Testis (tissue), 5 donors: ENCODE measurements at places on chromosomes 1 and 21.
A peak's percentile ranks its signal among the peaks of the same experiment; 100 is the strongest.

DNA sequence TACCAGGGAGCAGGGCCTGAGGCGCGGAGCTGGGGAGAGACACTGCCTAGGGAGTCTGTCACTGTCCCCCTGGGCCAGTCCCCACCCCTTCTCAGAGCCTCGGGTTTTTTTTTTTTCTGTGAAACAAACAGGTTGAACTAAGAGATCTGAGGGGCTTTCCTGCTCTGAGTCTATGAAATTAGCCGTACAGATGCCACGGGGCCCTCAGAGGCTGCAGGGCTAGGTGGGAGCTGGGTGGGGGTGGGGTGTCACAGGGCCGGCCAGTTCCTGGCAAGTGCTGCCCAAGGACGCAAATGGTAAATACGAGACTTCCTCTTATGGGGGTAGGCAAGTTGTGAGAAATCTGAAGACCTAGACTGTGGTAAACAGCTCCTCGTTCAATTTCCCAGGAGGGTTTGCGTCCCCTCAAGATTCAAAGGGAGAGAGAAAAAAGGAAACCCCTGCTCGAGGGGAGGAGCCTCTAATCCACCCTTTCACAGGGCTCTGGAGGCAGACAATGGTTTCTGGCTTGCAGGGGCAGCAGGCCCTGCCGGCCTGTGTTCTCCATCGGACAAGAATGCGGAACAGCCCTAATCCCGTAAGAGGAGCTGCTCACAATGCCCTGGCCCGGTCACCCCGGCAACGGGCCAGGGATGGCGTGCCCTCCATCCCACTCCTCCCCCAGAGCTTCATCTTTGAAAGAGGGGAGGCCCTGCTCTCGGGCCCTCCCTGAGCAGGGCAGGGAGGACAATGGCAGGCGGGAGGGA, 7.8 kb downstream of the NUAK2 start:
- DNase-seq: peak; percentile 60
- H3K4me1 ChIP-seq: peaks cover 34% of the 10 kb centered on the region

DNA sequence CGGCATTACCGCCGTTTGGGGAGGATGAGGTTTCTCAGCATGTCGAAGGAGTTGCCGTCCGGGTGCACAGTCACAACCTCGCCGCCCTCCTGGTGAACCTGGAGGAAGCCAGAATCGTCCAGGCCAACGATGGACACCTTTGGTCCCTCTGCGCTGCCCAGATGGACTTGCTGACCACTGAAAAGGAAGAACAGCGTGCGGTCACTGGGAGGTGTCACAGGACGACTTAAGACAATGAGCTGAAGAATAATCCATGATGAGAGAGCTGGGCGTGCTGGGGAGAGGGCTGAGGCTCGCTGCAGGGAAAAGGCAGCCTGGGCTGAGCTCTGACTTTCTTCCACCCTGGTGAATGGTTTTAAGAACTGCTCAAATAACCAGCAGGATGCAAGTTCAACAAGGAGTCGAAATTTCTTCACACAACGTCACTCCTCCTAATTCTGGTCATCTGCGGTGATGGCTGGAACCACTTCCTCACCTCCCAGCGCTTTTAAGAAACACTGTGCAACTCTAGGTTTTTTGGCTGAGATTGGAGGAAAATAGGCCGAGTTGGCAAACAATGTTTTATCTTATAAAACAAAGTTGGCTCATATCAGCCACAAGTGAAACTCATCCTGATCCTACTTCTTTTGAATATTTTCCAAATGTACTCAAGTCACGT, 55.5 kb downstream of the SIM2 start:
- H3K36me3 ChIP-seq: no peaks in the 10 kb centered on the region
- no peak for DNase-seq
- H3K4me1 ChIP-seq: no peaks in the 10 kb centered on the region
- no peak overlapping the region for H3K4me3 ChIP-seq

DNA sequence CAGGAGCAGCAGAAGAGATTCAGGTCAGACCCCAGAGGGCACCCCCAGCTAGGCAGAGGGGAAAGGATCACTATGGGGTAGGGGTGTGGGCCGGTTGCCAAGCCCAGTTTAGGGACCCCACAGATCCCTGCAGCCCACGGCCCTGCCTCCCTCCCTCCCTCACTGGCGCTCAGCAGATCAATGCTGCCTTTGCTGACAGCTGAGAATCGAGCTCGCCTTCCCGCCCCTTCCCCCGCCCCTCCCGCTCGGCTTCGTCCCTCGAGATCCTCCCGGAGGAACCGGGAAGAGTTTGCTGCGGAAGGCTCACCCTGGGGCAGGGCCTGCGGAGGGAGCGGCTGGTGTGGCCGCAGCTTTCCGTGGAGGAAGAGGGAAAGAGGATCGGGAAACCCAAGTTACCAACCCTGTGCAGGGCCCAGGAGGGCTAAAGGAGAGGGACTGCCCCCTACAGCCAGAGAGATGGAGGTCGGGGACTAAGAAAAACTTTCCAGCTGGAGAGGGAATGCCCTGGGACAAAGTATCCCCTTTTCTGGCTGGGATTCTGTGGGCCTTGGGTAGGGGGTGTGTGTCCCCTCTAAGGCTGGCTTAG, 1.1 kb upstream of the KCNQ4 start:
- no peaks in the 10 kb centered on the region for H3K27me3 ChIP-seq
- H3K36me3 ChIP-seq: no peaks in the 10 kb centered on the region
- no peak overlapping the region for H3K4me3 ChIP-seq
- no peak overlapping the region for H3K27ac ChIP-seq
- no peaks in the 10 kb centered on the region for H3K4me1 ChIP-seq
- no peak for DNase-seq

- H3K27me3 ChIP-seq: no peaks in the 10 kb centered on the region
- H3K36me3 ChIP-seq: no peaks in the 10 kb centered on the region
- no peak overlapping the region for H3K27ac ChIP-seq
Observed at GRCh38 chr1:9062846-9063245, 6.6 kb downstream of the SLC2A5 start.

DNA sequence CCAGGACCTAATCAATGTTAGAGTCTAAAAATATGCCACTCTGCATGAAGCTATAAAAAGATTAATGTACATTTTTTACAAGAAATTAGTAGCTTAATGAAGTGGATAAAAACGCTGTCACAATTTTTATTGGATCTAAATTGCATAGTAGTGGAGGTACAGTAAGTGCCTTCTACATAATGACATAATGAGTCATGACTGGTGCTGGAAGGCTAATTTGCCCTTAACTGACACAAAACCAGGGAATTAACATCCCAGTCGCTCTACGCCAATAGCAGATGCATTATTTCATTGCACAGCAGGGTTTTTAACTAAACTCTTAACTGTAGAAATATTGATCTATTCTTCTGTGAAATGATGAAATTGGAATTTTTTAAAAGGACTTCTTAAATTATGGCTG, 33.3 kb downstream of the RRAGC start:
- no peaks in the 10 kb centered on the region for H3K27me3 ChIP-seq
- no peak overlapping the region for H3K4me3 ChIP-seq
- no peak for DNase-seq
- no peaks in the 10 kb centered on the region for H3K4me1 ChIP-seq
- no peak overlapping the region for H3K27ac ChIP-seq

- DNase-seq: no peak
- H3K4me1 ChIP-seq: peaks cover 23% of the 10 kb centered on the region
- no peaks in the 10 kb centered on the region for H3K36me3 ChIP-seq
- H3K27ac ChIP-seq: peak overlapping the region; percentile 46
Observed at GRCh38 chr1:183097438-183098051, 74.3 kb downstream of the LAMC1 start.

- H3K4me3 ChIP-seq: no peak overlapping the region
- H3K27me3 ChIP-seq: no peaks in the 10 kb centered on the region
- no peaks in the 10 kb centered on the region for H3K36me3 ChIP-seq
- H3K27ac ChIP-seq: no peak overlapping the region
- DNase-seq: no peak
Observed at GRCh38 chr1:163820226-163820625, 498.5 kb downstream of the NUF2 start.

DNA sequence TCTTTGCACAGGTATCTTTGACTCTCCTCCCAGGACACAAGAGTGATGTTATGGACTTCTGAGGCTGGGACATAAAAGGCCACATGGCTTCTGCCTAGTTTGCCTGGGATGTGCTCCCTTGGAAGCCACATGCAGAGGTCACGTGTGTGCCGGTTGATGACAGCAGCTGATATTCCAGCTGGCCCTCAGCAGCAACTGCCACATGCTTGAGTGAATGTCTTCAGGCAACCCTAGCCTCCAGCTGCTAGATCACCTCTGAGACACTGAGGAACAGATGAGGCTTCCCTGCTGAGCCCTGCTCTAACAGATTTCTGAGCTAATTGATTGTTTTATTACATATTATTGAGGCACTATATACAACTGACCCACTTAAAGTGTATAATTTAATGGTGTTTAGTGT, 11.6 kb upstream of the AKR7A3 start:
- no peak for DNase-seq
- no peak overlapping the region for H3K27ac ChIP-seq
- no peak overlapping the region for H3K4me3 ChIP-seq
- peaks cover 5% of the 10 kb centered on the region for H3K4me1 ChIP-seq
- no peaks in the 10 kb centered on the region for H3K36me3 ChIP-seq

DNA sequence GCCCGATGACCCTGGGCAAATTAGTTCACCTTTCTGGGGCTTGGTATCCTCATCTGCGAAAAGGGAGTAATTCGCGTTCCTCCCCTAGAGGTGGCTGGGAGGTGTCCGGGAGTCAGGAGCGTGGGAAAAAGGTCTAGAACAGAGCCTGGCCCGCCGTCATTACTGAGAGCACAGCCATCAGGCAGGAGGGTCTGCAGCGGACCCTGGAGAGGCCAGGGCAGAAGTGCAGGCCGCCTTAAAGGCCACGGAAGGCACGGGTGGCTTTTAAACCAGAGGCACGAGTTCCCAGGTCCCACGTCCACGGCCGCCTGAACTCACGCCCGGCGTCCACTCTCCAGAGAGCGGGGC, 850 bp downstream of the PANK4 start:
- peaks cover 47% of the 10 kb centered on the region for H3K4me1 ChIP-seq
- no peaks in the 10 kb centered on the region for H3K36me3 ChIP-seq
- H3K27ac ChIP-seq: peak overlapping the region; percentile 91
- no peaks in the 10 kb centered on the region for H3K27me3 ChIP-seq
- no peak for DNase-seq

- H3K4me3 ChIP-seq: no peak overlapping the region
- H3K36me3 ChIP-seq: no peaks in the 10 kb centered on the region
- no peaks in the 10 kb centered on the region for H3K27me3 ChIP-seq
- DNase-seq: no peak
- no peaks in the 10 kb centered on the region for H3K4me1 ChIP-seq
Observed at GRCh38 chr1:240619906-240620621, 8.1 kb upstream of the GREM2 start.

DNA sequence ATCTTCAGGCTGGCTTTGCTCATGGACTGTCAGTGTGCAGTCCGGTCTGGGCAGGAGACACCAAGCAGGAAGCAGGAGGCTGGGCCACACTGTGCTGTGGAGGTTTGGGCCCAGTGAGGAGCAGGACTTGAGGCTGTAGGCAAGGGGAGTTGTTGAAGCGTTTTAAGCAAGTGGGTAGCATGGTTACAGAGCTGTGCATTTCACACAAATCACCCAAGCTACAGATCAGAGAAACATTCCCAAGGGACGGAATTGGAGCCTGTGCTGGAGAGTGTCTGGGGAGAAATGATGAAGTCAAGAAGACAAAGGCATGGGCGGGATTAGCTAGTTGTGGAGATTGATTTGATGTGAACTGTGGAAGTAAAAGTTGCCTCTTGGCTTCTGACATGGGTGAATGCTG, 60.9 kb downstream of the KIF21B start:
- no peaks in the 10 kb centered on the region for H3K36me3 ChIP-seq
- no peaks in the 10 kb centered on the region for H3K4me1 ChIP-seq
- H3K27ac ChIP-seq: no peak overlapping the region
- no peaks in the 10 kb centered on the region for H3K27me3 ChIP-seq

DNA sequence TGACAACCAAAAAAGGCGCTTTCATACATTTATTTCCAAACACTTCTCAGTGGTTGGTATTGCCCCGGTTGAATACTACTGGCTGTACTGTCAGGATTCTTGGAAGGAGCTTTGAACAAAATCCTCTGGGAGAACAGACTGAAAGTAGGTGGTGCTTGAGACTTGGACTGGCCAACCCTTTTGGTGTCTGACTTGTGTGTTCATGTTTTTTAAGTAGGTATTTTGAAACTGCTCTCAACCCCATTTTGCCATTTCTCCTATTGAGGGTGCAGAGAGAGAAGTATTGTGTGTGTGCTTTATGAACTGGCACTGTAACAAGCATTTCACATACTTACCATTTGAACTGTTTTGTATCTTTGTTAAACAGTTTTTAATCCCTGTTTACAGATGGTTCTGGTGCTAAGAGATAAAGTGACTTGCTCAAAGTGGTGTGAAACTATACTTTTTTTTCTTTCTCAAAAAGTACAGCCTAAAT, 21.2 kb downstream of the ARID1A start:
- H3K36me3 ChIP-seq: no peaks in the 10 kb centered on the region
- no peak overlapping the region for H3K4me3 ChIP-seq
- no peak overlapping the region for H3K27ac ChIP-seq
- DNase-seq: peak; percentile 28

DNA sequence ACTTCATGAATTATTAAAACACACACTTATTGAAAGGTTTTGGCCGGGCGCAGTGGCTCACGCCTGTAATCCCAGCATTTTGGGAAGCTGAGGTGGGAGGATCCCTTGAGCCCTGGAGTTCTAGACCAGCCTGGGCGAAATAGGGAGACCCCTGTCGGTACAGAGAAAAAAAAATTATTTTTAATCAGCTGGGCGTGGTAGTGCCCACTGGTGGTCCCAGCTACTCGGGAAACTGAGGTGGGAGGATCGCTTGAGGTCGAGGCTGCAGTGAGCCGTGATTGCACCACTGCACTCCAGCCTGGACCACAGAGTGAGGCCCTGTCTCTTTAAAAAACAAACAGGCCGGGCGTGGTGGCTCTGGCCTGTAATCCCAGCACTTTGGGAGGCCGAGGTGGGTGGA, 1.7 kb downstream of the GABPB2 start:
- H3K4me3 ChIP-seq: no peak overlapping the region
- H3K36me3 ChIP-seq: no peaks in the 10 kb centered on the region
- peaks cover 7% of the 10 kb centered on the region for H3K4me1 ChIP-seq
- no peak overlapping the region for H3K27ac ChIP-seq
- no peak for DNase-seq

- H3K4me3 ChIP-seq: no peak overlapping the region
- H3K36me3 ChIP-seq: no peaks in the 10 kb centered on the region
- H3K27ac ChIP-seq: no peak overlapping the region
- H3K27me3 ChIP-seq: no peaks in the 10 kb centered on the region
- no peaks in the 10 kb centered on the region for H3K4me1 ChIP-seq
Observed at GRCh38 chr21:25330266-25330665, 277.0 kb downstream of the MRPL39 start.

DNA sequence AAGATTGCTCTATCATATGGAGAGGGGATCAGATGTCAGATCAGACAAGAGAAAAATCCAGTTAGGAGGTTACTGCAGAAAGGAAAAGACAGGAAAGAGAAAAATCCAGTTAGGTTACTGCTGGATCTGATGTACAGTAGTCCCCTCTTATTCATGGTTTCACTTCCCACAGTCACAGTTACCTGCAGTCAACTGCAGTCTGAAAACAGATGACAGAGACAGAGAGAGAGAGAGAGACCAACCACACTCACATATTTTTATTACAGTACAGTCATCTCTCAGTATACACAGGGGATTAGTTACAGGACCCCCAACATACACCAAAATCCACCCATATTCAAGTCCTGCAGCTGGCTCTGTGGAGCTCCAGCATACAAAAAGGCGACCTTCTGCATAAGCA, 29.3 kb downstream of the NUP133 start:
- H3K4me3 ChIP-seq: no peak overlapping the region
- no peaks in the 10 kb centered on the region for H3K27me3 ChIP-seq
- no peak overlapping the region for H3K27ac ChIP-seq
- no peaks in the 10 kb centered on the region for H3K4me1 ChIP-seq
- no peak for DNase-seq

GRCh38 chr1:155202731-155203515, 4.8 kb downstream of the THBS3 start:
- H3K27me3 ChIP-seq: no peaks in the 10 kb centered on the region
- no peak overlapping the region for H3K4me3 ChIP-seq
- no peaks in the 10 kb centered on the region for H3K36me3 ChIP-seq
- no peak for DNase-seq
